ENCODE measurements at places on chromosomes 11 and 22.

DNA sequence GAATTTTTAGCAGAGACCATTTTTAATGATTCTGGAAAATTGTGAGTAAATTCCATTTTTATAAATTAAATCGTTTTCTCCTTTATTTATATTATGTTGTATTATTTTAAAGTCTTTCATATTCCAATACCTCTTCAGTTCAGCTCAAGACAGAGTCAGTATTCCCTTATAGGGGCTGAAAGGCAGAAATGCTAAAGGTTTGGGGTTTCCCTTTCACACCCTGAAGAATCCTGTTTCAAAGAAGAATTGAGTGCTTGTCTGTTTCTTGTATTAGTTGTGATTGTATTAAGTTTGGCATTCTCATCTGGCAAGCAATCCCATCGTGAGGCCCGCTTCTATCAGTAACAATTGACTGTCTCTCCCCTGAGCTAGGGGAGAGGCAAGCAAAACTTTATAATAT is 57.4 kb downstream of the PACSIN2 start:
- no peak for DNase-seq

- no peak for DNase-seq
These were observed 1060.5 kb downstream of the DLG2 start for GRCh38 chr11:84566671-84567070.

DNA sequence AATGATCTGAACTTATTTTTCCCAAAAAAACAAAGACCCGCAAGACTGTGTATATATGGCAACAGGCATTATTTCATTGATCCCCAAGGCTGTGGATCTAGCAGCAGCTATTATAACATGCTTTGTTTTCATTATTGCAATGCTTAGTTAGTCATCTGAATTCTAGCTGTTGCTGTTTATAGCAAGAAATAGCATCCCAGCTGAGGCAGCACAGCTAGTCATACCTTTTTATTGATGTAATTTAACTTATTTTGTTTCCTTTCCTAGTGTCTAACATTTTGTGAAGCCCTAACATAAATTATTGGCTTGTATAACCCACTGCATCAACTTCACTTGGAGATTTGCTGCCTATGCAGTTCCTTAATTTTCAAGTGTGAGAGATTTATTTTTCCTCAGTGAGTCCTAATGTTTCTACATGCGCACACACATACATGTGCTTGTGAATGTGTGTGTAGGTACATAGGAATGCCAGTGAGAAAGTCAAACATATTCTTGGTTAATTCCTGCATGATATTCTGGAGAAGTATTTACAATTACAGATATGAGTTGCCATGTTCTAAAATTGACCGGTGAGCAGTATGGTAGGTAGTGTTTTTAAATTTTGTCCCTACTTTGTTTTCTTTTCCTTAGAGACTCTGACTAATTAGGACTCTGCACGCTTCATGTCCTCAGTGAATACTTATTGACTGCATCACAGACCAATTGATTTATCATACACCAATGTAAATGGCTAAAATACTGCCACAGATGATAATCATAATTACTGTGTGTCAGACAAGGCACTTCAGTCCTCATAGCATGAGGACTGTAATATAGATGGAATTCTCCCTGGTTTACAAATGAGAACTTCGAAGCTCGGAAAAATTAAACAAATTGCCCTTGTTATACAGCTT is 119.3 kb downstream of the WNT11 start:
- no peak for DNase-seq

DNA sequence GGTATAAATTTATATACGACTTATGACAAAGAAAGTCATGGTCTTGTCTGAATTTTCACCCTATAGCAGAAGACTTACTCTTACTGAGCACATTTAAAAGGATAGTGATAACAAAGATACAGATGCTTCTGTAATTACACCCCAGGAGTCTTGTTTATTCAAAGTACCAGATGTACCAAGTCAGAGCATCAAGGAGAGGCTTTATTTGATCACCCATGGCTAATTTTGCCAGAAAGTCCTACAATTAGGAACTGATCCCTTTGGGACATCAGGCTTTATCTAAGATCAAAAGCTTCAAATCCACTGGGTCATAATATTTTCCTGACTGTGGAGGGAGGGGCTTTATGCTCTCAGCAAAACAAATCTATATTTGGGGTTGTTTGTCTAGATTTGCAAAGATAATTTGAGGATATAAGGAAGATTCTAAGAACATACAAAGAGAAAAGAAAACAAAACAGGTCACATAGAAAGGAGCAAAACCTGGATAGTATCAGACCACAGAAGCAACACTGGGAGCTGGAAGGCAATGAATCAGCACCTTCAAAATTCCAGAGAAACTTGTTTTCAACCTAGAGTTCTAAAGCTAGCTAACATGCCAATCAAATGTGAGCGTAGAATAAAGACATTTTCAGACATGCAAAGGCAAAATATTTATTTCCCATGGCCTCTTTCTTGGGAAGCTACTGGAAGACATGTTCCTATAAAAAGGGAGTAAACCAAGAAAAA is 124.8 kb upstream of the CSNK2A3 start:
- DNase-seq: no peak

DNA sequence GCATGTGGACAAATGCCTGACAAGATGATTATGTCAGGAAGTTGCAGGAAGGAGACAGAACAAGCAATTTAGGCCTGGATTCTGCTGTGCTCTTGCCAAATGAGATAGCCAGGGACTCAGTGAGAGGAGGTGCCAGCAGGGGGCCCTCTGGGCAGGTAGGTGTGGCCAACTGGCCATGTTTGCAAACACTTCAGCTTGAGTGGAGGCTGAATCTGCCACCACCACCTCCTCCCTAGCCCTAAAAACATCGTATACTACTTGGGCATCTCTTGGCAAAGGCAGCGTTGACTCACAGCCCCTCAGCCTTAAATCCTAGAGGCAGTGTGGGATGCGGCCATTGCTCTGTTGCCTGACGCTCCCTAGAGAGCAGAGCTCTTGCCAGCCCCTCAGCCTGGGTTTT is 95.1 kb upstream of the PLET1 start:
- DNase-seq: no peak
